ENCODE measurements at places on chromosomes 3 and 15.

- no peak for DNase-seq
These were observed 845.4 kb downstream of the NAALADL2 start for GRCh38 chr3:175704366-175705055.

- DNase-seq, result no peak
These were observed 14.8 kb downstream of the PBRM1 start for GRCh38 chr3:52670621-52671521.

DNA sequence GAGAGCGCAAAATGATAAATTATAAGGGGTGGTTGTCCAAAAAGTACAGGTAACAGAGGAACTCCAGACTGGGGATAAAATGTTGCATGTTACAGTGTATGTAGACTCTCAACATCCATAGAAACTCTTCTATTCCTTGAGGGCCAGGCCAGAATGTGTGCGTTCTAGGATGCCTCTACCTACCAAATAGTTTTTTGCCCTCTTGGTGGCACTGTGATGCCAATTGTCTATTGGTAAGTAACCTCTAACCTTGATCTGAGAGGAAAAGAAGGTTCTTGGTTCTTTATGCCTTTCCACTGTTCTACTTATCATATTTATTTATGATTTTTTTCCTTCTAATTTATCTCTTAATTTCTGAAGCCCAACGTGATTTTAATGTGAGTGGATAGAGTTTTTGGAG lies 424.6 kb downstream of the GRM7 start:
- no peak for DNase-seq

DNA sequence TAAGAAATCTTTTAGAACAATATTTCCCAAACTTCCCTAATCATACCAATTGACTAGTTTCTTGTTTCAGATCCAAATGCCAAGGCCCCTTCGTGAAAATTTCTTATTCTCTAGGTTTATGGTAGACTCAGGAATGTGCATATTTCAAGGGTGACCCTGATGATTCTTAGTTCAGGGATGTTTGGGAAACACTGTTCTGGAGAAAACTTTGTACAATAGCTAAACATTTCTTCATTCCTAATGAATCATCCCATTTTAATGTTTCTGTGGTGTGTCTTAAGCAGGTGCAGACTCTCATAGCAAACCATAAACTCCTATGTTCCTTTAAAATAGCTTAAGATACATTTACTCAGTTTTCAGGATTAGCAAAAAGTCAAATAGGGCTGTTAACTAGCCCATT lies 314.5 kb downstream of the TIGIT start:
- DNase-seq, result no peak

DNA sequence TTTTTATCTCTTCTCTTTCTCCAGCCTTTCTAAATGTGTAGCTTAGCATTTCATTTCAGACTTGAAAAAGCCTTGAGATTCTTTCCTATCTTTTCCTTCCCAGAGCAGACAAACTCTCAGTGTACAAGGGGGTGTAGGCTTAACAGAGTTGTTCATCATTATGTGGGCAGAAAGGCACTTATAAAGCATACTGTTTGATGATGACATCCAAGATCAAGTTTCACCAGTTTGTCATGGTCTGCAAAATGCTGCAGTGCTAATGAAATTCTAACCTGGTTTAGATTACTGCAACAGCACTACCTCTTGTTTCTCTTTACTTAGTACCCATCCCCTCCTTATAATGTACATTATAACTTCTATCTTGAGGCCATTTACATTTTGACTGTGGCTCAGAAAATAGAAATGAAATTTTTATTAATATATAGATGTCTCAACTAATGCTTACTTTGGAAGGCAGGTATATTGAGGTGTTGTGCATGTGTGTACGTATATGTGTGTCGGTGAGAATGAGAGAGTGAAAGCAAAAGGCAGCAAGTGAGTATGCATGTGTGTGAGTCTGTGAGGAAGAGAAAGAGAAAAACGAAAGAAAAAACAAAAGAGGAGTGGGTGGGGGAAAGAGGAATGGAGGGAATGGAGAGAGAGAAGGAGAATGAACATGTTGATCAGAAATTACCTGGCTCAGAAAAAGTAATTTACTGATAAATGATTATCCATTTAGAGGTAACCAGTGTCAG lies 1043.6 kb downstream of the TUSC7 start:
- no peak for DNase-seq

- no peak for DNase-seq
These were observed 648.7 kb upstream of the CCDC54 start for GRCh38 chr3:106728315-106729098.

GRCh38 chr3:127624063-127624462 lies 4.9 kb upstream of the PODXL2 start:
- DNase-seq, result no peak

DNA sequence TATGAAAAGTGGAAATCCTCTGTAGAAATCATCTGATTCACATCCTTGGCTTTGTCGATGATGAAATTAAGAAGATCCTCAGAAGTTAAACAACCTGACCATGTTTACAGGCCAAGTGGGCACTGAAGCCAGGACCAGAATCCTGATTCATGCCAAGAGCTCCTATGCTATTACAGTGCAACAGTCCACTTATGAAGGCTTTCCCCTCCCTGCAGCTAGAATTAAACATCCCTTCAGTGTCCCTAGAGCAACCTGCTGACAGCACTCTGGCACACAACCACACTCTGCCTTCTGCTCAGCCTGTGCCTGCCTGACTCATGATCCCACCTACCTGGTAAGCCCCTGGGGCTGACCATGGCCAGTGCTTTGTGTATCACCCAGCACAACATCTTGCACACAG lies 33.8 kb downstream of the TXNRD3 start:
- DNase-seq, result no peak

DNA sequence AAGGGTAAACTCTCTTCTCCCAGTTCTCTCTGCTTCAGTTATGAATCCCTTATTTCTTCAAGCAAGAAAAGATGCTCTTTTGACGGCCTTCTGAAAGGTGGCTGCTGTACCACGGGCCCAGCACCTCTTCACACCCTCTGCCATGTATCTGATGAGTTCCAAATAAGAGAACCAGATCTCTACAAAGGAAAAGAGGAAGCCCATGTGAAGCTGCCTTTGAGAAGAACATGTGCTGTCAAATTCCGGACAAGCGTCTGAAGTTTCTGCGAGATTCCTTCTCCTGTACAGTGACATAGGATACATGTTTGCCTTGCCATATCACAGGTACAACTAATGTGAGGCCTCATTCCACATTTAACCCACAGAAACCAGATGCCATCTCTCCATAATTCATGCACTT lies 59.2 kb downstream of the SH3BP5 start:
- DNase-seq, result no peak

DNA sequence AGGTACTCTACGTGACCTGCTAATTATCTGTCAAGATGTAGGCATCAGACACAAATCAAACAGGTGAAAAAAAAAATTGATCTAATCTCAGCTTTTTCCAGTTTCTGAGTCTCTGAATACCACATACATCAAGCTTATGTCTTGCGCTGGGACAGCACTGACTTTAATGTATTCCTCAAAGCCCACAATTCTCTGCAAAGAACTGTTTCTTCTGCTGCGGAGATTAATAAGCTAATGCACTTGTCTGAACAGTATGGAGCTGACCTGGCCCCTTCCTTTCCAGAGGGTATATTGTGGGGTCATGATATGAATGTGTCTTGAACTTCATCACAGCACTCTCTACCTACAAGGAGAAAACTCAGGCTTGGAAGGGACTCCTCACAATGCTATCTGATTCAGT lies 87.8 kb downstream of the FOXB1 start:
- no peak for DNase-seq

- no peak for DNase-seq
These were observed 16.7 kb downstream of the PATL2 start for GRCh38 chr15:44694416-44694815.

- DNase-seq, result no peak
These were observed 80.2 kb downstream of the TNIK start for GRCh38 chr3:171379961-171380483.

DNA sequence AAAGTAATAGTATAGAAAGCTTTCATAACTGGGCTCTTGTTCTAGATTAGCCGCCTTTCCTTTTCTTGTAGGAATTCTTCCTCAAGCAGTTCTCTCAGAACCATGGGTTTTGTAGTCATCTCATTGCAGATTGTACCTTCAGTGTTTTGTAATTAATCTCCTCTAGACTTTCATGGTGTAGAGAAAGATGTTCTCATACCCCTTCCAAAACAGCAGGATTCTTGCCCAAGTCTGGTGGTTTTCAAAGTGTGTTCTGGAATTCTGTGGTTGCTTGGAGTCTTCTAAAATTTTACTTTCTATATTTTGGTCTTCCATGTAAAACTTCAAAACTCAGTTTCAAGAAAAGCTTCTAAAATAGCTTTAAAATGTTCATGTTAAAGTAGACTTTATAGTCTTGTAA lies 293.8 kb downstream of the PTPRG start:
- no peak for DNase-seq

GRCh38 chr15:83588441-83588840 lies 65.5 kb upstream of the ADAMTSL3 start:
- no peak for DNase-seq

GRCh38 chr3:139642996-139643395 lies 34.8 kb downstream of the NMNAT3 start:
- no peak for DNase-seq

GRCh38 chr3:60707452-60708020 lies 543.7 kb downstream of the FHIT start:
- no peak for DNase-seq

DNA sequence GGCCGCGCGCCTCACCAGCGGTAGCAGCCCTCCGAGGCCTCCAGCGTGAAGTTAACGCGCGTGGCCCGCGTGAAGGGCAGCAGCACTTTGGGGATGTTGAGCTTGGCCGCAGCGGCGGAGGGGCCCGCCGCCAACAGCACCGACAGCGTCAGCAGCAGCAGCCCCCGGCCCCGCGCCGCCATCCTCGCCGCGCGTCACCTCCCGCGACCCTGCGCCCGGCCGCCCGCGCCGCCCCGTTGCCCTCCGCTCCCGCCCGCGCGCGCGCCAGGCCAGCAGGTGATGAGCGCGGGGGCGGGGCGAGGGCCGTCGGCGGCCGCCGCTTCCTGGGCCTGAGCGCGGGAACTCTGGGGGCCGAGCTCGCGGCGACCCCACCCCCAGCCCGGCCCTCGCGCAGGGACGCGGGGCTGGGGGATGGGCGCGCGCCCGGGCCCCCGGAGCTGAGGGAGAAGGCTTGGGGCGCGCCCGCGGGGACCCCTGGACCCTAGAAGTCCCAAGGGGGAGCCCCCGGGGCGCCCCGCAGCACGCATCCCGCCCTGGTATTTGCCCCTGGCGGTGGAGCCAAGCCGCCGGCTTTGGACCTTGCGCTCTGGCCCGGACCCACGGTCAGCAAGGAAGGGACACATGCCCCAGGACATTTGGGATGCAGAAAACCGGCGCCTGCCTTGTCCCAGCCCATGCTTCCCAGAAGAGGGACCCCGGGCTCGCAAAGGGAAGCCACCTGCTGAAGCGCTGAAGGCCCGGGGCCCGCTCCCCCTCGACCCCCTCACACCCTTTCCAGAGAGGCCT lies at the start of gene NUP210:
Gene NUP210 (minus strand): TSS at position 278 of the 786 bp plus-strand sequence. CDS start 96 bp downstream, at position 182.
- peak; percentile 87 for DNase-seq

GRCh38 chr3:169145540-169146178 lies 517.9 kb downstream of the MECOM start:
- no peak for DNase-seq

GRCh38 chr3:57971975-57972374 lies 36.2 kb upstream of the FLNB start:
- DNase-seq, result no peak

GRCh38 chr15:38941399-38941953 lies 376.9 kb upstream of the RASGRP1 start:
- no peak for DNase-seq

DNA sequence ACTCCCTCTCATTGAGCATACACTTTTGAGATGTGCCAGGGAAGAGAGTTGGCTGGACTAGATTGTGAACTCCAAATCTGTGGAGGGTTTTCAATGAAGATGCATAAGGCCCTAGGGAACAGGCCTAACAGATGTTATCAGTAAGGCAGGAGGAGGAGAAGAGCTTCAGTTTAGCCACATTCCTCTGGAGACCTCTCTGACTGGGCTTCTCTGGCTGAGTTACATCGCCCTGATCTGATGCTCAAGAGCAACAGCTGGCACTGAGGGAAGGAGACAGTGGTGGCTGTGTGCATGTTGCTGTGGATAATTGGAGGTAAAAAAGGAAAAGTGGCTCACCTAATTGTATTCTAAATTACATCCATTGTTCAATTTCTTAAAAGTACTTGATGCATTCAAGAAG lies 206.4 kb upstream of the CFAP20DC start:
- no peak for DNase-seq

DNA sequence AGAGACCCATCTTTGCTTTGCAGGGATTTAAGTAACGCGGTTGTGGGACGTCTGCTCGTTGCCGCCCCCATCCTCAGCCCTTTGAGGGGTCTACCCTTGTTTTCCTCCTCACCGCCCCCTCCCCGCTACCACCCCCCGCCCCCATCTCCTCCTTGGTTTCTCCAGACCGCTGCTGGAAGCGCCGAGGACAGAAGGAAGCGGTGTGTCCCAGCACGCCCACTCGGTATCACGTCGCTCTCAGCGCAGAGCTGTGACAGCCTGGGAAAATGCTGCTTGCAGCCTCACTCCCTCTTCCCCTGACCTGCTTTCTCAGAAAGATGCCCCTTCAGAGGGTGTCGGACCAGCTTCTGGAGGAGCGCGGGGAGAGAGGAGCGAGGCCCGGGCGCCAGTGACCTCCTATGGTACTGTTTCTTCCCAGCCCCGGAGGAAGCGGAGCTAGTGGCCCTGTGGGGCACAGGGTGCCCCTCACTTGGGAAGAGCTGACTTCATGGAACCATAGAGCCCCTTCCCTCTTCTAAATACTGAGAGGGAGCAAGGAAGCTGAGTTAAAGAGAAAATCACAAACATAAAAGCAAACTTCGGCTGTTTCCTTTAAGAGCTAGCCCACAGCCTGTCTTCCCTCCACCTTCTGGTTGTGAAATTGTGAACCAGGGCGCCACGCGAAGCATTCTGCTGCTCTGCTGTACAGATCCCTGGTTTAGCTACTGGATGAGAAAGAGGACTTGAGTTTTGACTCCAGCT lies 698 bp downstream of the IL1RAP start:
- DNase-seq, result peak; percentile 40

- no peak for DNase-seq
These were observed 524.2 kb downstream of the NAALADL2 start for GRCh38 chr3:175383371-175383770.

DNA sequence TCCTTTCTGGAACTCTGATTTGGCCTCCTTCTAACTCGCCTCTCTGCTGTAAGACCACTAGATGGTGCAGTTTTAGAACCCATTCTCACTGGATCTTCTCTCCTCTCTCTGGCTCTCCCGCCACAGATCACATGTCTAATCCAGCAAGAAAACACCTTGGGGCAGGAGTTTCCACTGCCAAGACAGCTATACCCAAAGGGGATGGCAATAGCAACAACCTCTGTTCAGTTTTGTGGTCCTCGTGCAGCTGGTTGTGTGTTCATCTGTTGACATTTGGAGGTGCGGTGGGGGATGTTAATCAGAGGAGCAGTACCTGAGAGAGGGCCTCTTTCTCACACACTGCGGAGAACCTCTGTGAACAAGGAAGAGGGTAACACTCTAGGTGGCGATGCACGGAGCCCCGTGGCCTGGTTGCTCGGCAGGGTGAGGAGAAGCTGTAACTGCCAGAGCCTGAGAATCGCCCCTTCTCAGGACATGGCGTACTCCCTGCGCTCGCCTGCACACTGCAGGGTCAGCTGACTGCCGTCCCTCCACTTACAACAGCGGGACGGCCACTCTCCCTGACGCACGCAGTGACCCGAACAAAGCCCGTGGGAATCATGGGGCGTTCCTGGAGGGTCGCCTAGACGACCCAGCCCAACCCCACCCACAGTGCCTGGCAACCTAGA lies at the start of gene TEX55:
Gene TEX55 (plus strand): TSS at position 666 of the 668 bp plus-strand sequence. CDS start 25 bp downstream, outside the sequence.
- DNase-seq, result peak; percentile 8
